ENCODE measurements at places on chromosomes 1 and 21.

- DNase-seq, result no peak
These were observed 38.0 kb upstream of the KCTD3 start for GRCh38 chr1:215529111-215529510.

DNA sequence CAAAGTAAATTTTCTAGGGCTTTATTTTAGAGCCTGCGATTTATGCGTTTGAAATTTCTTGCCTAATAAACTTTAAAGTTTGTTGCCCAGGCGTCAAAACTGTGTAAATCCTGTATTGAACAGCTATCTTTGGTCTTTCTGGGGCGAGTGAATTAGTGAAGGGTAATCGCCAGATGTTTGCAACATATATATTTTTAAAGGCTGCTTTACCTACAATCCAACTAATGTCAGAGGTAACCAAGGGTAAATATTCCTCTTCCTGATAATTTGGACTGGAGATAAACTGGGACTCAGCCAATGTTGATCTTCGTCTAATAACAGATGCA lies 885 bp upstream of the PROX1 start:
- DNase-seq, result no peak

DNA sequence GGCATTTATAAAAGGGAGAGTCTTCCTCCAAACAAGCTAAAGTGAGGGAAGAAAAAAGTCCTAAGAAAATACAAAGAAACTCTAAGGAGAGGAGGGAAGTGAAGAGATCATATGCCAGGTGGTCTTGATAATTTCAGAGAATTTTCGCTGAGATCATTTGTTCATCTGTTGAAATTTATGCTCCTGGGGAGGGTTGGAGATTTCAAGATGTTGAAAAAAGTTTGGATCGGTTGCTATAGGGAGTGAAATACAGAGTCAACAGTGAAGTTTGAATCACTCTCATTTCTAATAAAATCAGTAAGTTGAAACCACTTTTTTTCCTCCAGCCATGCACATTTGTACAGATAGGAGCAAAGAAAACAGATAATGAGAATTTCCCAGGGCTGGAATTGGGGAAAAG lies 299.1 kb upstream of the ADAMTS5 start:
- no peak for DNase-seq

DNA sequence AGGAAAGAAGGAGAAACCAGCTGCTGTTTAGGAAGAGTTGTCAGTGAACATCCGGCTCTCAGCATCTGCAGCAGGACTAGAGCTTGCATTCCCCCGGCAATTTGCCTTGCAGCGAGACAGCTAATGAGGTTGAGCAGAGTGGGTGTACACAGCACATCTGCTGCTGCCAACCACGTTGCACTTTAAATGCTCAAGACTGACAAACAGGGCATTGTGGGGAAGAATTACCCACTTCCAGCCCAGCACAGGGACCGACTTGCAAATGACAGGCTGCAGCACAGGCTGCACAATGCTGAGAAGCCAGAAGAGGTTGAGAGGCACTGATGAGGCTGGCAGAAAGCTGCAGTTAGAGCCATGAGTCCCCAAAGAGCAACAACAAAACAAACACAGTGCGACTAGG lies 47.5 kb upstream of the PLA2G2C start:
- no peak for DNase-seq

DNA sequence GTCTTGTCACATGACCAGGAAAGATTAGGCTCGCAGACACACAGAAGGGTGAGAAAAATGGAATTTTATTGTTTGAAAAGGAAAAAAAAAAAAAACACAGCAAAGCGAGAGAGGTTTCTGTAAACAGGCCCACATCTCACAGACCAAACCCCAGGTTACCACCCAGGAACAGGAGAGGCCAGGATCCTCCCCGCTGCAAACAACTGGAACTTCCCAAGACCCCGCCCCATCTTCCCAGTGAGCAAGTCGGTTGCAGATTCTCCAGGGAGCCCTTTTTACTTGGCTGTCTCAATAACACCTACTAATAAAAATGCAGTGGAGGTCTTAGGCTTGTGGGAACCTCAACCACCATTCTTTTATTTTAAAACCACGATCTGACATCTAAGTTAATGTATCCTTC lies 84.7 kb upstream of the ETS2 start:
- no peak for DNase-seq

GRCh38 chr1:95558791-95559190 lies 324.8 kb downstream of the RWDD3 start:
- DNase-seq, result no peak

DNA sequence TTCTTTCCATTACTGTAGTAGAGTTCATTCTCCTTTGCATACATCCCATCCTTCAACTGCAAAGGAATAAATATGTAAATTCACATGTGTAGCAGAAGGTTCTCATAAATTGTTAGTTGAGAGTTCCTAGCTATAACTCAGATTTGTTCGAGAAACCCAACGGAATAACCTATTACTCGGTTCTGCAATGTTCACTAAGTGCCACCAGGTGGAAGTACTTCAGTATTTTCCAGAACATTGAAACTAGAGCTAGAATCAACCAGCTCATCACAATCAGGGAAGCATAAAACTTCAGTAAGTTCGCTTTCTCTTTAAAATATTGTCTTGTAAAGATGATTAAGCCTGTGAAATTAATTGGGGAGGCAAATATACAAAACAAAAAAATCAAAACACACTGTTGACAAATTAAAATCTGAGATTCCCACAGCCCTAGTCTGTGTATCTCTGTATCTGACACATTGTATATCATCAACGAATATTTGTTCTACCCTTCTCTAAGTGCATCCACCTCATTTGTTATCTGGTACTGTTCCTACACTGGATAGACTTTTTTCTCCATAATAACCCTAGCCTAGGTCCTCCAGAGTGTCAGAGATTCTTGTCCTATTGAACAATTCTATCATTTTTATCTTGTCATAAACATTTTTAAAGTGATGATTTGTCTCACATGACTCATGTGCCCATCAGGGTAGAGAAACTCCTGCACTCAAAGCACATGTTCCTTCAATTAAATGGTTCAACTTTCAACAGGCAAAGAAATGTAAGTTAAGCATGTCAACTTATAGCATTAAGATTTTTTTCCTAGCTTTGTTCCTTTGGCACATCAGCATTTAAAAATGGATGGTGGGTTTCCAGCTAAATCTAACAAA lies 31.9 kb downstream of the MROH9 start:
- DNase-seq, result peak; percentile 7

DNA sequence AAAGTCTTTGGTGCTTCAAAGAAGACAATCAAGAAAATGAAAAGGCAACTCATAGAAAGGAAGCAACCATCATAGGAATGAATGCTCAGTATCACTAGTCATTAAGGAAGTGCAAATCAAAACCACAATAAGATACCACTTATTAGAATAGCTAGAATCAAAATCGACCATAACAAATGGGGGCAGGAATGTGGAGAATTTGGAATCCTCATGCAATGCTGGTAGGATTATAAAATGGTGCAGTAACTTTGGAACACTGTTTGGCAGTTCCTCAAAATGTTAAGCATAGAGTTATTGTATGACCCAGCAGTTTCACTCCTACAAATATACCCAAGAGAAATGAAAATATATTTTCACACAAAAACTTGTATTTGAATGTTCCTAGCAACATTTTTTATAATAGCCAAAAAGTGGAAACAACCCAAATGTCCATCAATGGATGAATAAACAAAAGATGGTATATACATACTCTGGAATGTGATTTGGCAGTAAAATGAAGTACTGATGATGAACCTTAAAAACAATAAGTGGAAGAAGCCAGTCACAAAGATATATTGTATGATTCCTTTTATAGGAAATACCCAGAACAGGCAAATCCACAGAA lies 105.6 kb downstream of the MIS18A start:
- no peak for DNase-seq

- no peak for DNase-seq
These were observed at the start of gene MROH9 for GRCh38 chr1:170935231-170935630. MROH9 (plus strand) TSS chr1:170935534; CDS start chr1:170945557, 10,023 bp downstream.

DNA sequence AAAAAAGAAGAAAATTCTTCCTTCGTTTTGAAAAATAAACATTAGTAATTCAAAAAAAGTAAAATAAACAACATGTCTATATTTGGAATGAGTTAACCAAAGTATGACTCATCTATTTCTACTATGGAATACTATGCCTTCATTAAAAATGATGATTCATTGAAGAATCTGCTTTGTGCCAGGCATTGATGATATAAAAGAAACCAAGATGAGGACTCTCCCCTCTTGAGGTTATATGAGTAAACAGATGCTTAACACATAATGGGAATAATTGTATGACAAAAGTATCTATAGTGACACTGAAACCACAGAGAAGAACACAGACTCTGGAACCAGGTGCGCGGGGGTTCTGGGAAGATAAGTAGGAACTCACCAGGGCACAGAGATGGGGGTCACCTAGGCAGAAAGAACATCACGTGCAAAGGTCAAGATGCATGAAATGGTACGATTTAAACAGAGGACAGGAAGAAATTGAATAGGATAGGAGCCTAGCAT lies 18.8 kb downstream of the ELF3 start:
- DNase-seq, result peak; percentile 22
